AG10803 (cell line): ENCODE measurements at places on chromosomes 6 and 20.
A peak's percentile ranks its signal among the peaks of the same experiment; 100 is the strongest.

GRCh38 chr20:57451431-57451794, 60.2 kb downstream of the RBM38 start:
- DNase-seq, result no peak

DNA sequence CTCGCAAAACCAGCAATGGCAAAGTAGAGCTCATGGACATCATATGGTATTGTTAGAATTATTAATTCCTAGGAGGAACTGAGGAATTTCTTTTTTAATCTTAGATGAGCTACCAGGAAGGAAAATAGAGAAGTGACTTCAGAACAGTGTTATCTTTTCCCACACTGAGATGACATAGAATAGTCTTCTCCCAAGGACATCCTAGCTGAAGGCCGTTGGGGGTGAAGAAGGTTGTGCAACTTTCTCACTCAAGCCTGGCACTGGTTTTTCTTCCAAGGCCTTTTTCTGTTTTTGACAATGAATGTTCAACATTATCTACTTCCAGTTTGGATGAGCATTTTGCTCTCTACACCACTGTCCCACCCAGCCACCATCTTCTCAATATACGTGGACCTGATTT, 35.8 kb upstream of the MAS1 start:
- DNase-seq, result no peak

DNA sequence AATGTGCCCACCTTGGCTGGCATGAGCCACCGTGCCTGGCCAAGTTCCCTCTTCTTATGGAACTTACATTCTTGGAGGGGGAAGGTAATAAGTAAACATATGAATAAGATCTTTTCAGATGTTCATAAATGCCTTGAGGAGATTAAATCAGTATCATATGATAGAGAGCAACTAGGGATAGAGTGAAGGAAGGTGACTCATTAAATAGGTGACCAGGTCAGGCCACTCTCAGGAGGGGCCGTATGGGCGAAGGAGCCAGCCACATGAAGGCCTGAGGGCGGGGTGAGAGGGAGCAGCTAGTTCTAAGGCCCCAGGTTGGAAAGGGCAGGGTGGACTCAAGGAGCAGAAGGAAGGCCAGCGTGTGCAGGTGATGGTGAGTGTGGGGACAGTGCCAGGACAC, 91.1 kb downstream of the UST start:
- no peak for DNase-seq

DNA sequence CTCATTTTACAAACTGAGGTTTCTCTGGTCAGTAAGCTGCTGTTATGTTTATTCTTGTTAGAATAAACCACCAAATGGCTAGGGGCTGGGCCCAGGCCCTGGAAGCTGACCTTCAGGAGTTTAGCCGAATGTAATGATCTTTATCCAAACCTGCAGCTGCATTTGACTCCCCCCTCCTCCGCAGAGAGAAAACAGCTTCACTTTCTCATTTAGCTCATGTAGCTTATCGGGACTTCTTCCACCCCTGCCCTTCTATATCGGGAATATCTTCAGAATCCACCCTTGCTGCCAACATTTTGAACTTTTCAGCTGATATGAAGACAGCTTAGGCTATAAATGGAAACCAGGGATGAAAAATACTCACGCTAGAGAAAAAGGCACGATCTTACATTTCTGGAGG, 102.6 kb downstream of the ZMYND8 start:
- no peak for DNase-seq

DNA sequence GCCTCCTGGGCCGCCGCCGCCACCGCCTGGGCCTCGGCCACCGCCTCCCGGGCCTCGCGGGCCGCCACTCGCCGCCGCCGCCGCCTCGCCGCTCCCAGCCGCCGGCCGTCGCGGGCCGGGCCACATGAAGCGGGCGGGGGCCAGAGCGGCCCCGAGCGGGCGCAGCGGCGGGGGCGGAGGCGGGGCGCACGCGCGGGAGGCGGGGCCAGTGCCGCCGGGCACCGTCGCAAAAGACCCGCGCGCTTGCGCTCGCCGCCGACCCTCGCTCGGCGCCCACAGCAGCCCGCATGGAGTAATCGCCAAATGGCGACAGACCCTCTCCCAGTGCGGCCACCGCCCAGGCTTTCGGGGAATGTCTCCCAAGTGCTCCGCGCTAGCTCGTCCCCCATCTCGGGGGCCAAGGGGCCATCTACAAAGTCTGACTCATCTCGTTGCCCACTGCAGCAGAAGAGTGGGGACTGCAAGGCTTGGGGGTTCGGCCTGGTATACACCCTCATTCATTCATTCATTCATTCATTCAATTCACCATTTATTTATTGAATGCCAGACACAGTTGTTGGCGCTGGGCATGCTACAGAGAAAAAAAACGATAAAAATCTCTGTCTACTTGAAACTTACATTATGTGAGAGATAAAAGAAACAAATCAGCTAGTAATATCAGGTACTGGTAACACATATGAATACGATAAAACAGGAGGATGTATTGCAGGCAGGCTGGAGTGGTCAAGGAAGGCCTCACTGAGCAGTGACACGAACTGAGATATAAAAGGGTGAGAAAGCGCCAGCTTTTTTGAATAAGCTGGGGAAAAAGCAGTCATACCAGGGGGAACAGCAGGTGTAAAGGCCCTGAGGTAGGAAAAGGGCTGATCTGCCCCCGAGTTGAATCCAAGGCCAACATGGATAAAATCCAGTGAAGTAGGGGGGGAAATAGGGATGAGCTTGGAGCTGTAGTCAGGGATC, at the start of gene B4GALT5:
Gene B4GALT5, minus strand, starts transcription at position 126 of the 960 bp plus-strand sequence. CDS start 188 bp downstream, outside the sequence.
- peak; percentile 68 for DNase-seq

- no peak for DNase-seq
Observed at GRCh38 chr6:4948781-4949450, 54.9 kb downstream of the RPP40 start.

DNA sequence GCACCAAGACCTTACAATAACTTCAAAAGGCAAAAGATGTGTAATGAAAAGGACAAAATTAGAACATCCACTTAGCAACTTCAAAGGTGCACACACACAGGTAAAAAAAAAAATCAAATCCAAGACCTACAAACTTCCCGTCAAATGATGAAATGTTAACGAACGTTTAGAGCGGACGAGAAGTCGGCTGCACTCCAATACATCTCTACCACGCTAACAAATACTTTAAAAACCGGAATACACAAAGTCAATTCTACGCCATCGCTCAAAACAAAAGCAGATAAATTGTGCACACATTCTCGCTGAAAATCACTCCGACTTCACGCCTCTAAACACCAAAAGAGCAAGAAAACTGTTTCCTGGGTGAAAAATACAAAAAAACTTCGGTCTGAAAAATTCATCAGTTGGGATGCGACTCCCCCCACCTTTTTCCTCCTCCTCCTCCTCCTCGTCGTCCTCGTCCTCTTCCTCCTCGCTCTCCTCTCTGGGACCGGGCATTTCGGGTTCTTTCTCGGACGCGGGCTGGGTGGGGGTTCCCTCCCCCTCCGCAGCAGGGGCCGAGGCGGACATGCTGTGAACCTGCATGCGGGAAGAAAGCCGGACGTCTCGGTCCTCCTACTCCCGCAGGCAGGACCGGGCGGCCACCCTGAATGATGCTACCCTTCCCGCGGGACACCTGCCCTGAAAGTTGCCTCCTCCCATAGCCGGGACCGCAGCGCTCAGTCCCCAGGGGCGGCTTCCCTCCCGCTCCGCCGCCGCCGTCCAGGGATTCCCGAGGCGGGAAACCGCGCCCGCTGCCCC, 712 bp downstream of the DEK start:
- DNase-seq, result no peak

DNA sequence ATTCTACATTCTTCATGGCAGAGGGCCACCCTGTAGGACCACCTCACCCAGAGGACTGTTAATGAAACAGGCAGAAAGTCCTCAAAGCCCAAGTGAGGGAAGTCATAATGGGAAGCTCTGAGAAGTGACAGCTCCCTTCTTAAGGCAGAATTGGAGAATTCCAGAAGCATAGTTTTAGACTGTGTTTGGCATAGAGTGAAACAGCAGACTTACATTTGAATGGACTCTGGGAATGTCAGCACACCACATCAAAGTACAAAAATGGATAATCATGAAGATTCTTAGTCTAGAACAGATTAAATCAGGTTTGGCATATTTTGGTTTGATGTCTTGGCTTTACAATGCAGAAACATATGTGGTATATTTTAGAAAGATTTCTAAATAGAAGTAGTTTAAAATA, 17.9 kb downstream of the SH3BGRL2 start:
- DNase-seq, result no peak

DNA sequence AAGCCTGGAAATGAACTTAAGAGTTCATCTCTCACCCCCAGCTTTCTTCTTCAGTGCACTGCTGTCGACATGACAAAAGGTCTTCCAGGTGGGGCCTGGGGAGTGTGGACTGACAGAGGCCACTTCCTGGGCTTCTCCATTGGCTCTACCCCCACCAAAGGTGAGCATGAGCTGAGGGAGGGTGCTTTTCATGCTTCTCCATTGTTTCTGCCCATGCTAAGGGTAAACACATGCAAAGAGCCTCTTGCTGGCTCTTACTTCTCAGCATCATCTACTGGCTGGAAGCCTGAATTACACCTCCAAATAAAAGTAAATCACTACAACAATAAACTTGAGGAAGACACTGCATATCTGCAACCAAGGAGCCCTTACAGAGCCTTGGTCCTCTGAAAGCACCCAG, 227.2 kb downstream of the EPM2A start:
- DNase-seq, result no peak

DNA sequence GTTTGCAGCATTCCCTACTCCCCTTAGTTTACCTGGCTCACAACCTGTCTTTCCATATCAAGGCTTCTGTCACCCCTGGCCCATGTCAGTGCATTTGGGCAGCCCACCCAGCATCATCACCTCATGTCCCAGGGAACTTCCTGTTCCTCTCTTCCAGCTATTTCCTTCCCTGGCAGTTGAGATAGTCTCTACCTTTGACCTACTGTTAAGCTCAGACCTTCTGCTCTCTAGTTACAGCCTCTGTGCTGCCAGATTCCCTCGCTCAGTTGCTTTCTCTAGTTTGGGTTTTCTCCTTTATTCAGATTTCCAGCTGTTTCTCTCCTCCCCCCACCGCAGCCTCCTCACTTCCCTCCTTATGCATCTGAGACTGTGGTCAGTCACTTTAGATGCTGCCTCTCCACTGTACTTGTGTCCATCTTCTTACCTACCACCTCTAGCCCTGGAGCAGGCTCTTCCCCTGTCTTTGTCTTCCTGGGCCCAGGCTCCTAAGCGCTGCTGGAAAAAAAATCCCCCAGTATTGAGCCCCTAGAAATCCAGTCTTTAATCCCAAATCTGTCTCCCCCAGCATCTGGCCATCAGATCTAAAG, 16.3 kb downstream of the PTPN1 start:
- no peak for DNase-seq

DNA sequence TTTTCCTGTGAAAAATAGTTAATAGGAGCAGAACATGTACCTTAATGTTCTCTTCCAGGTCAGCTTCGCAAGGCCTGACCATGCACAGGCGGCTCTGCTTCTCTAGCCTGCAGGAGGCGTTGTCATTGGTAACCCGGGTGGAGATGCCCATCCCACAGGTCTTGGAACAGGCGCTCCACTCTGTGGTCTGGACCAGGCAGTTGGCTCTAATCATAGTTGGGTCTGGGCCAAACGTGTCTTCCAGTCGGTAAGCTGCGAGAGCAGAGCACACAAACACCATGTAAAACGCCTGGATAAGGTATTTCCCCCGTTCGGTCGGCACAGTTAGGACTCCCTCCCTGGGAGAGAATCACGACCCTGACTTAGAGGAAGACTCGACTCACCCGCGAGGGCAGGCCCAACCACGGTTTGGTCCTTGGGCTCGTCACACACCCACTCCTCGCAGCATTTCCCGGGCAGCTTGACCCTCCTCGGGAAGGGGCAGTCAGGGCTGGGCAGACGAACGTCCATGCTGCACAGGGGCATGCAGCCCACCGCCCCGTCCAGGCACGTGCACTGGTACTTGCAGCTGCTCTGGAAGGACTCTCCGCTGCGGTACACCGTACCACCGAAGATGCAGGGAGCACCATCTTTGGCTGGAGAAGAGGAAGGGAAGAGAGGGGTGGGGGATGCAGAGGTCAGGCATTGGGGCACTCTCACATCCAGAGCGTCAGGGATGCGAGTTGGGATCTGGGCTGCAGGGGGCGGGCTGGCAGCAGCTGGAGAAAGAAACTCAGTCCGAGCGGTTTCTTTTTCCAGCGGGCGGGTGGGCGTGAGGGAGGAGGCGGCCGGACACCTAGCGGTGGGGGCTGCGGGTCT, 1.0 kb downstream of the CCN2 start:
- DNase-seq, result peak; percentile 92

DNA sequence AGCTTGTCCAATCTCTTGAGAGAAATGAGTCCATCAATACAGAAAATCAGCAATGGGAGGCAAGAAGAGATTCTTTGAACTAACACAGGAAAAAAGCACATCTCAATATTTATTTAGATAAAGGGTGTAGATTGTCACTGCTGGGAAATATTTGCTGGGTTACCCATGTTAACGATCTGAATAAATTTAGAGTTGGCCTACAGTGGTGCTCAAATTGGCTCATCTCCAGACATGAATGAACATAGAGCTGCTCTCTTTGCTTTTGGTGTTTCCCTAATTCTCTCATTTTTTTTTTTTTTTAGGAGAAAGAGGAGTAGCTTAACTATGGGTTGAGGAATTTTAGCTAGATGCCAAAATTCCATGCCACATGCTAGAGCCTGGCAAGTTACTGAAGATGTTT, 471.2 kb downstream of the PKHD1 start:
- DNase-seq, result no peak

- DNase-seq, result peak; percentile 28
Observed at GRCh38 chr6:55445648-55446204, 118.5 kb downstream of the GFRAL start.

GRCh38 chr20:9441948-9442347, 72.4 kb upstream of the LAMP5 start:
- no peak for DNase-seq

DNA sequence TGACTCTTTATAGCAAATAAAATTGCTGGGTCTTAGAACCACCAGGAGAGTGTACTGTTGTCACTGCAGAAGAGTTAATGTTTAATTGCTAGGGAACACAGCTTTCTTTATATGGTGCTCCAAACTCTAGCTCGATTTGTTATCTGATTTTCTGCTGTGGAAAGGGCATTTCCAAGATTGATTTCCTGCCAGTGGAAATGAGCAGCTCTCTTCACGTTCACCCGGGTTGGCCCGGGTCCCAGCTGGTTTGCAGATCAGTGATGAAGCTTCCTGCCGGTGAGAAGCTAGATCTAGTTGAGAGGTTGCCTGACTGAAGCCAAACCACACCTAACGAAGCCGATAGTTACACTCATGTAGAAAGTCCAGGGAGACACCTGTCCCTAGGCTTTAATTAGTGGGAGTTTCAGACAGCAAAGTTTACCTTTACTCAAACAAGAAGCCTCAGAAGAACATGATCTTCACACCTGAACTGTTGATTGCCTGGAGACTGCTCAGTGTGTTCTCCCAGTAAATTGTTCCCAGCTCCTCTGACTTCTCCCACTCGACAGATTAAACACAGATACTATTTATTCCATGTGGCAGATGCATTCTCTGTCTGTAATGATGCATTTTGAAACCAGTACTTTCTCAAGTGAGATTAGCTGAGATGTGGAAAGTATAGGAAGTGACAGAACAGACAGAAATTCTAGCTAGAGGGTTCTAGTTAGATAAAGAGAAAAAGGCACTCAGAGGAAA, 27.8 kb downstream of the PAQR8 start:
- DNase-seq, result peak; percentile 31

DNA sequence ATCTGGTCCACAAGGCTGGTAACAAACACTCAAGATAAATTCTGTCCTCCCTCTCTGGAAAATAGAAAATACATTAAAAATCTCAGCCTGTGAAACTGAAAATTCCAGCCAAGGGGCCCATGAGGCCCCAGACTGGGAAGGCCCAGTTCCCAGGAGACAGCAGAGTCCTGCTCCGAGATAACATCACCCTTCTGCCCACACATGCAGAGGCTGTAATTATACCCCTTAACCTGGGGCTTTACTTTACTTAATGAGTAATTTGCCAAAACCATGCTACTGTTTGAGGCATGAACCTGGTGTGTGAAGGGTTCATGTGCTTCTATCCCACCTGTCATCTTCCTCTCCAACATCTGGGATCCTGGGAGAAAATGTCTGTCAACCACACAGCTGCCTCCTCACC, 398.9 kb upstream of the SULF2 start:
- no peak for DNase-seq
